ENCODE measurements at places on chromosomes 1 and 21.
A peak's percentile ranks its signal among the peaks of the same experiment; 100 is the strongest.

DNA sequence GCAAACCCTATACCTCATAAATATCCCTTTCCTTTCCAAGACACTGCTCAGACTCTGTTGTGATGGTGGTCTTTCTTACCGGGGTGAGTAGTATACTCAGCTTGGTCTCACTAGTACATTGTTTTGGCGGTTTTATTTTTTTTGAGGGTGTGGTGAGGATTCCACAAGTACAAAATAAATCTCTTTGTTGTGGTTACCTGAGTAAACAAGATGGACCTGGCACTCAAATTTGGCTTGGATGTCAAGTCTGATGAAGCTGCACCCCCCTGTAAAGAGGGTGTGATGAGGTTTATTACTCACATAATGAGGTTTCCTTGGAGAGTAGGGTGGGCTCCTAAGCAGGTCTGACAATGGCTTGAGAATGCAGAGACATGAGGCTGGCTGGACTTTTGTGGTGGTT, 68.2 kb upstream of the KCNJ6 start:
- DNase-seq: no peak

DNA sequence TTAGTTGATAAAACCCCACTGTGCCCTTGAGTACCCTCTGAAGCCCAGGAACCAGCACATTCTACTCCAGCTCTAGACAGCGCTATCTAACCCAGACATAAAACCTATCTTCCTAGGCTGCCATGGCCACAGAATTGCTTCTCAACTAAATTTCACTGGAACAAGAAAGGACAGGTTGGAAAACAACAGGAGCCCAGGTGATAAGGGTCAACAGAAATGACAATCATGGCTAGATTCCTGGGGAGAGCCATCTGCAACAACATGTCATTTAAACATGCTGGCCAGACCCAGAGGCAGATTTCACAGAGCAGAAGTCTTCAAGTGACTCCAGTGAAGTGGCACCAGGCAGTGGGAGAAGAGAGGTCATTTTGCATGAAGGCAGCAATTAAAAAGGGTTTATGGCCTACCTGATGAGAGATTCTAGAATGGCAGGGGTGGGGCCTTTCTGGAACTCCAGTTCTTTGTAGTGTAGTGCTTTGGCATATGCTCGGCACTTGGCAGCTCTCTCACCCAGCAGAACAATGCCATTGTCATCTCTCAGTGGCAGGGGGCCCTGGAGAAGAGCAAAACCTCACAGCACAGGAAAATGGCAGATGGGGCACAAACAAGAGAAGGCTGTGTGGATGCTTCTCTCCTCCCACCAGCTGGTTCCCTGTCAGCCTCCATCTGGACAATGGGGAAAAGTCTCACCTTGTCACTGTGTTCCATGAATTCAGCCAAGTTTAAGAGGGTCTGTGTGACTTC, 9.9 kb downstream of the ANGPTL7 start:
- no peak for DNase-seq

DNA sequence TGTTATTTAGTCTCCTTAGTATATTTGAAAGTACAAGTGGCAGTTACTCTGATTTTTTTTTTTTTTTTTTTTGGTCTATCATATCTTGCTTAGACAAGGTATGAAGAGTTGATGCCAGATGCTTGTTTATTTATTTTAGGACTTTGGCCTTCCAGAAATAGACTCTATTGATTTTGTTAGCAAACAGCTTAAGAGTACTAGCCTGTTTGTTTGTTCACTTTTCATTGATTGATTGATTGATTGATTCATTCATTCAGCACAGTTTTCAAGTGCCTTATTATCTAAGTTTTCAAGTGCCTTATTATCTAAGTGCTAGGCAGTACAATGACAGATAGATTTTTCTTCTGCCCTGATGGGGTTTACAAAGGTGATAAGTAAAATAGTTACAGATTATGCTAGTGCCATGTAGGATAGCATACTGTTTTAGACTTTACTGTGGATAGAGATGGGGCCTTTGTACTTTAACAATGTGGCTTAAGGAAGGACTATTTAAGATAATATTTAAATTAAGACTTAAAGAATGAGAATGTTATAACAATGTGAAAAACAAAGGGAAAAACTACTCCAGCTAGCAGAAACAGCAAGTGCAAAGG, 50.5 kb downstream of the MTF2 start:
- no peak for DNase-seq

- DNase-seq: no peak
Measured at GRCh38 chr1:189027512-189027911, 1450.2 kb downstream of the BRINP3 start.

DNA sequence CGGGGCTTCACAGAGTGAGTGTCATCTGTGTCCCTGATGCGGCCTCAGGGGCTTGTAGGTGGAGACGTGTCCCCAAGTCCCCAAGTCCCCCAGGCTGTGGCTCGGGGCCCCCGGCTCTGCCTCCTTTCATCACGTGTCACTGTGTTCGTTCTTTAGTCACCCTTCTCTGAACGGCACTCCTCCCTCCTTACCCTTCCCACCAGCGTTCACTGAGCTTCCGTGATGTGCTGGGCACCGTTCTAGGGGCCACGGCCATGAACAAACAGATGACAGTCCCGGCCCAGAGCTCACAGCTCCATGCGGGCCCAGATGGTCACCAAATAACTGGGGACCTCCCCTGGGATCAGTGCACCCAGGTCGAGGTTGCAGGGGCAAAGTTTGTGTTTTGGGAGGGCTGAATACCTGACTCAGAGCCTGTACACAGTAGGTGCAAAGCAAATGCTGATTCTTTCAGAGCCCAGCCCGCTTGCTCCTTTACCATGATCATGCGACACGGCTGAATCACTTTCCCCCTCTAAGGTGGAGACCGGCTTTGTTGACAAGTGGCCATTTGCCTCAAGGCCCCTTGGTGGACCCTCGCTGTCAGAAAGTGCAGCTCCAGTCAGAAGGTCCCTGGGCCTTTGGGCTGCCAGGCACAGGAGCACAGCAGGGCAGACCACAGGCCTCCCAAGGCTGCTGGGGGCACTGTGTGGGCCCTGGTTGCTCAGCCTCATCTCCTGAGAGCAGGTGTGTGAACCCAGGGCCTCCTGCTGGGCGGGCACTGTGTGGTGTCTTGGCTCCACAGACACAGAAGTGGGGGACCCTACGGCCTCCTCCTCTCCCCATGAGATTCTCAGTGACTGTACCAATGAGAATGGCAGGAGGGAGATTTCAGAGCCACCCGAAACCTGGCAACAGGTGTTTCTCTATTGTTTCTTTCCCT, 592.5 kb downstream of the PTPRU start:
- DNase-seq: no peak

- peak; percentile 77 for DNase-seq
Measured at GRCh38 chr1:94298861-94299260, 61.5 kb upstream of the ARHGAP29 start.

DNA sequence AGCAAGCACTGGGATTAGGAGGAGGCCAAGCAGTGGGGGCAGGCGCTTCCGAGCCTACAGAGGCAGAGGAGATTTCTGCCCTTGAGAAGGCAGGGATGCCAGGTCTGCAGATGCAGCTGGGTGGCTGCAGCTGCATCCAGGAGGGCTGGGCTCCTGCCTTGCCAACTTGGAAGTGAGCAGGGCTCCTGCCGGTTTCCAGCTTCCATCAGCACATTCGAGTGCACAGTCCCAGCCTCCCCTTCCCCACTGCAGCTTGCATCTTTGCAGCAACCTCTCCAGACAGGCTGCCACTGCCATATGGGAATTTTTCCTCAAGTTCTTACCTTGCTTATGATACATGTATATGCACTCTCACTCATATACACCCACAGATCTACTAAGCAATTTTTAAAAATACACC, 1234.3 kb upstream of the B3GALT2 start:
- no peak for DNase-seq

GRCh38 chr1:174217248-174217647, 57.9 kb downstream of the RABGAP1L start:
- peak; percentile 12 for DNase-seq

- no peak for DNase-seq
Measured at GRCh38 chr1:6302568-6302967, 41.7 kb upstream of the GPR153 start.

DNA sequence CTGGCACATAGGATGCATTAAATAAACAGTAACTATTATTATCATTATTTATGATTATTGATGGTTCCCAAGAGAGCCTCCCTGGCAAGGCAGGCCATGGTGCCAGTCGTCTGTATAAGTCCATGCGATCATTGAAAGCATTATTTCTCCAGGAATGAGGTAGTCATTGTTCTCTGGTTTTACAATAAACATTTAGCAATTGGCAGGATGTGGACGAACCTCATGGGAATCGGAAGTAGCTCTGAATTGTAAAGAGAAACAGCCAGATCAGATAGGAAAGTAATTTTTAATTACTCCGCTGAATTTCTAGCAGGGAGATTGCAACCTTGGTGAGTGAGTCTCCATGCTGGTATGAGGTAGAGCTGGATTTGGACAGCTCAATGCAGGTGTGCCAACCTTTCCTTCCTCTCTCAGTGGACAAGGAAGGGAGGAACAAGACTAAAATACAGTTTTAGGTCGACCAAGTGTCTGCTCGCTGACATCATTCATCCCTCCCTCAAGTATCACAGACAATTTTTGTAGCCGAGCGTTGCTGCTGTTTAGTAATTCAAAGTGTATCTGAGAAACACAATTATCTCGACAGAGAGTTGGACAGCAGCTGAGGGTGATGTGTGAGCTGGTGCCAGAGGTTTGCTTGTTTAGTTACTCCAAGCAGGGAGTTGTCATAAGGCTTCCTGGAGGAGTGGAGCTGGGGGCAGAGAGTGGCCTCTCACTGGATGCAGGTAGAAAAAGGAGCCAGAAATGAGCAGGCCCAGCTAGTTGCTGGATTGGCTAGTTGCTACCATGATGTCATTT, 250.8 kb downstream of the KCNJ6 start:
- DNase-seq: peak; percentile 76

DNA sequence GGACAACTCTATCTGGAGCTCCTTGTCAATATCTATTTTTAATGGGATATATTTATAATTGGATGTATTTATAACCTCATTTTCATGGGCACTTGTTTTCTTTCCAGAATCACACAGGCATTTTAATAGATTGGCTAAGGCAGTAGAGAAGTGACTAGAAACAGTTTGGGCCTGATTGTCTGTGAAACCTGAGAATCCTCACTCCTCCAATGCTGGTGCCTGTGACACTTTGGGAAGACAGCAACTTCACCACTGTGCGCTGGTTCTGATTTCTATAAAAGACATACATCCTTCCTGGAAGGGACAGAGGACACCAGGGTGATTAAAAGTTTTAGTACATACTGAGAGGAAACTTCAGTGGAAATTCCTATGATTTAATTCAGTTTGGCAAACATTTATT, 39.6 kb upstream of the RXRG start:
- no peak for DNase-seq

DNA sequence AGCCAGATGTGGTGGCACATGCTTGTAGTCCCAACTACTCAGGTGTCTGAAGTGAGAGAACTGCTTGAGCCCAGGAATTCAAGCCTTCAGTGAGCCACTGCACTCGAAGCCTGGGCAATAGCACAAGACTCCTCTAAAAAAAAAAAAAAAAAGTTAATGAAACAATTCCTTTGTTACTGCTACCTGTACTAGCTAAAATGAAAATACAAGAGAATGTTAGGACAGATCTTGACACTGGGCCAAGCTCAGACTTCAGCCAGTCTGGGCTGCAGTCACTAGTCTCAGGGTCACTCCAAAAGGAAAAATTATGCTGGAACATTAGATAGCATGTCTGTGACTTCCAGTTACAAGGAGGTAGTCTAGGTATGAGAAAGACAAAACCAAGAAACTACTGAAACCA, 56.5 kb downstream of the TRIM33 start:
- no peak for DNase-seq

DNA sequence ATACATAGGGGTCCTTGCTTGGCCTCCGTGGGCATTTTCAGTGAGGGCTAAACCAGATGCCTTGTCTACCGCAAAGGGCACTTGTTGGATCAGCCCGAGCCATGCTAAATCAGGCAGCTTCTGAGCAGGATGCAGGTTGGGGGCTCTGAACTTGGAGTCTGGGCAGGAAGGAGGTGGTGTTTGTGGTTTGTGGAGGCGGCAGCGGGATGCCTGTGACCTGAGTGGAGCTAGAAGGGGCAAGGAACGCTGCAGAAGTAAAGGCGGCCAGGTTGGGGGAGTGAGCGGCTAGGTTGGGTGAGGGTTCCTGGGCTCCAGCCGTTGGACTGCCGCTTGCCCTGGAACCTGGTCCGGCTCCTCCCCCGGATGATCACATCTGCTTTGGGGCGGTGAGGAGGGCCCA, 183.9 kb downstream of the CAMTA1 start:
- DNase-seq: no peak

GRCh38 chr1:16073490-16074119, at the start of gene FAM131C:
FAM131C (minus strand) TSS chr1:16073651; CDS start chr1:16073442, 209 bp downstream.
- no peak for DNase-seq
